ENCODE measurements at places on chromosomes 2 and 18.

DNA sequence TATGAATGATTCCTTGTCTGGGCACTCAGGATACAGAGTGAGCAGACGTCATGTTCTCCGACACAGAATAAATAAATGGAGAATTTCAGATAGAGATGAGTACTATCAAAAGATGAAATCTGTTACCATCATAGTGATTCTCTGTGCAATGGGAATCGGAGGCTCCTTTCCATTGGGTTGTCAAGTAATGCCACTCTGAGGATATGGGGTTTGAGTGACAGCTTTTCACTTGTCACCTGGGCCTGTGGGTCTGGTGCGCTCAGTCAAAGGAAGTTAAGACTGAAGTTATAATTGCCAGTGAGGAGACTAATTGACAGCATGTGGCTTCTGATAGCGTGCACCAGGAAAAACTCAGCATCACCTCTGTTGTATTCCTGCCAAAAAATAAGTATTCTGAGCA, 387.2 kb downstream of the SOX11 start:
- no peak for DNase-seq

GRCh38 chr2:107430006-107430405, 396.7 kb upstream of the RGPD4 start:
- no peak for DNase-seq

GRCh38 chr2:158182676-158183295, 81.1 kb downstream of the UPP2 start:
- DNase-seq: no peak

GRCh38 chr2:209806318-209806717, 34.7 kb downstream of the UNC80 start:
- no peak for DNase-seq

DNA sequence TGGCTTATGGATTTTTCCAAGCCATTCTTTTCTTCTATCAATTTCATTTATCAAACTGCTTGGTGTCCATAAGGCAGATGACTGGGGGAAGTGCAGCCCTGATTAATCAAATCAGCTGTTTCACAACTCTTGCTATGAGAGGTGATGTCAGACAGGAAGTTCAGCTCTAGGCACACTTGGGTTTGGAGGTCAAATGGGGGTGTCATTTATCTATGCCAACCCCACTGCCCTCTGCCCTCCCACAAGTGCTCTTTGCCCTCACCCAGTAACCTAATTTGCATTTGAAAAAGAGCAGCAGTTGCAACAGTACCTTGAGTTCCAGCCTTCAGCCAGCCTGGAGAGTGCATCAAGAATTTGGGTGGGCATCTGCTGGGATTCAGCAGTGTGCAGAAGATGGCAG, 431.3 kb upstream of the SPRED2 start:
- DNase-seq: no peak

GRCh38 chr2:1546901-1547300, 133.6 kb downstream of the TPO start:
- no peak for DNase-seq

DNA sequence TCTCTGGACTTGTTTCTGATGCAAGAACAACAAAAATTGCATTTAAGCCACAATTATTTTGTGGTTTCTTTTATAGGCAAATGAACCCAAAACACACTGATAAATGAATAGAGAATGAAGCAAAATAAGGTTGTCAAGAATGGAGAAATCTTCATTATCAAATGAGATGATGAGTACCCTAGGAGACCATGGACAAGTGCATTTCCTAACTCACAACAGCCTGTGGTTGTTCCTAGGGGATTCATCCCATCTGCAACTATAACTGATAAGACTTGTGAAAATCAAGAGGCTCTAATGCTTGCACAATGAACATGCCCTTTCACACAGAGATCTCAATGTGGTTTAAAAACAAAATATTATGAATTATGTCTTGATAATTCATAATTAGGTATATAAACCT, 159.9 kb downstream of the PDE1A start:
- no peak for DNase-seq

DNA sequence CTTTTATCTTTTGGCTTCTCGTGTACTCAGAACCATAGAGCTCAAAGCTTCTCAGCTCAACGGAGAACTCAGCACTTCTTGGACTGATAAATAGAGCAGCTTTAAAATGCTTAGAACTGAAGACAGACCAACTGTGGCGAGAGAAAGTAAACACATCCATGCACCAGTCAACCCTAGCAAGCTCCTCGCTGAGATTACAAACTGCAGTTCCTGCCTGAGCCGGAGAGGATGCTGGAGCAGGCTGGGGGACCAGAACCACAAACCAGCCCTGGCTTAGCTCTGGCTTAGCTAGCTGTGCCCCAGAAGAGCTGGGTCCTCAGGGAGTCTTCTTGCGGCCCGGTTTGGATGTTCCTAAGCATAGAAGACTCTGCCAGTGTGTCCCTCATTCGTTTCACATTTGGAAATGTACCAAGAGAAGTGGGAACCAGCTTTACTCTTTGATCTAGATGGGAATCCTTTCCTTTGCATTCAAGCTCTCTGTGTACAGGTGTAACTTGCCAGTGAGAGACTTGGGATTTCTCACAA, 5.6 kb downstream of the PAX8 start:
- no peak for DNase-seq

GRCh38 chr18:57544936-57545660, 41.4 kb downstream of the FECH start:
- DNase-seq: no peak

DNA sequence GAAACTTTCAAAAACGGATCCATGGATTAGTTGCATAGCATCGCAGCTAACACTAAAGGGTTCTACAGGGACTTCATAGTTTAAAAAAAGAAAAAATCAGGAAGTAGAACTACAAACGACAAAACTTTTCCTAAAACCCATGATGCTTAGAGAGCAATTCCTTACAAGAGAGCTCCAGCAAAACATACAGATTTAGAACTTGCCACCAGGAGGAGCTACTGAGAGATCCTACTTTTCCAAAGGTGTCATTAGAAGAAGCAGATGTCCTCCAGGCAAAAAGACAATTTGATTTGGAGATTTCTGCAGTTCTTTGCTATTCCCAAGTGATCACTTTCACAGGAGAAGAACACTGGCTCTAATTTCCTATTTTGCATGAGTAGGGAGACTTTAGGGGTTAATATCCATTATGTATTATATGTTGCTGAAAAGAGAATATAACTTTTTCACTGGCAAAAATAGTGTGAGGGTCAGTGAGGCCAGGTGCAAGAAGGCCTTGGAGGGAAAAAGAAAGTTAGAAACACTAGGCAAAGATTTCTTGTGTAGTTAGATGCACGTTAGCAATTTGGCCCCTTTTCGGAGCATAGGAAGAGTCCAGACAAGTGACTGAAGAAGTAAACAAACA, 436.2 kb downstream of the SUCLG1 start:
- DNase-seq: peak; percentile 9

GRCh38 chr2:203533676-203534591, 1.2 kb downstream of the RAPH1 start:
- peak; percentile 27 for DNase-seq

- no peak for DNase-seq
Measured at GRCh38 chr18:47531717-47532116, 280.3 kb upstream of the SKOR2 start.

GRCh38 chr2:38692636-38693318, 26.9 kb downstream of the GALM start:
- DNase-seq: no peak

GRCh38 chr2:110718990-110719389, 13.4 kb upstream of the ACOXL start:
- no peak for DNase-seq

- no peak for DNase-seq
Measured at GRCh38 chr2:69781321-69782248, 39.7 kb downstream of the ANXA4 start.

DNA sequence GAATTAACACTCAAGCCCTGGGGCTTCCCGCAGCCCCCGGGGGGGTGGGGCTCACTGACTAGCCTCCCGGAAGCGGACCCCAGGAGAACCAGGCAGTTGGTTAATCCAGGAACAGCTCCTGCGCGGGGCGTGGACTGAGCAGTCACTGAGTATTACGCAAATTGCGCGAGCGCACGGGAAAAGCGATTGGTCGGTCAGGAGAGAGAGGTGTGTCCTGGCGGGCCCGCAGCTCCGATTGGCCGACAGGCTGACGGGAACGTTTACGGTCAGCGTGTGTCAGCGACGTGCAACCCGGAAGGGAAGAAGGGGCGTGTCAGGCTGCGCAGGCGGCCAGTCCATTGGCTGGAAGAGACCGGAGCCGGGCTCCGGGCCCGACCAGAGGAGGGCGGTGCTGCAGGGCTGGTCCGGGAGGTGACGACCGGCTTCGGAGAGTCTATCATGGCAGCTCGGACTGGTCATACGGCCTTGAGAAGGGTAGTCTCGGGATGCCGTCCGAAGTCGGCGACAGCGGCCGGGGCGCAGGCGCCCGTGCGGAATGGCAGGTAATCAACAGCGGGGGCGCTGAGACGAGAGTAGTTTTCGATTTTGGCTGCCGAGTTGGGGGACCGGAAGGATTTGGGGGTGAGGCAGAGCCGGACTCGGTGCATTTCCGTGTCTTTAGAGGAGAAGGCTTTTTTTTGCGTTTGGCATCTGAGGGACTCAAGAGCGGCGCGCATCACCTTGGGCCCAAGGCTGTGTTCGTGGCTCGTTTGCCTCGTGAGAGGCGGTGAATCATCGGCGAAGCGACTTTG, at the start of gene COQ10B:
Gene COQ10B, plus strand, starts transcription at position 430 of the 791 bp plus-strand sequence. Its CDS starts 9 bp downstream, at position 439.
- DNase-seq: peak; percentile 99

DNA sequence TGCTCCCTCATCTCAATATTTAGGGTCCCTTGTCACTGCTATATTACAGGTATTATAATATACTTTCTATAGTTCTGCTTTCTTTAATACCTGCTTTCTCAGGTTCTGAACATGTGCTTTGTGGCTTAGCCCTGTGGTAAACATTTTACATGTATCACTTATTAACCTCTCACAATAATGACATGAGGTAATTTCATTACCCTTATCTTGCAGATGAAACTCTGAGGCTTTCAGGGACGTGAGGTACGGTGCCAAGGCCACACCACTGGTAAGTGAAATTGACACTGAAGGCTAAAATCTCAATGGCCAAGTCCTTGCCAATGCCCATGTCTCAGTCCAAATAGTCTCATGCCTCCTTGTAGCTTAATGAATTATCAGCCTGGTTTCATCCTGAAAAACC, 21.7 kb downstream of the LINC00305 start:
- no peak for DNase-seq
